Lung microvascular endothelial cell (primary cell): ENCODE measurements at places on chromosomes 4 and X. TPM values are rescaled to one million over a fixed set of nuclear protein-coding genes. Genes with fewer than 3 reads are reported as not detected.

The LGI2 gene
- not detected in 2 replicates for total RNA-seq

GRCh38 chr4:154958621-154959358, 177.7 kb downstream of the RBM46 start:
- no peak for DNase-seq

DNA sequence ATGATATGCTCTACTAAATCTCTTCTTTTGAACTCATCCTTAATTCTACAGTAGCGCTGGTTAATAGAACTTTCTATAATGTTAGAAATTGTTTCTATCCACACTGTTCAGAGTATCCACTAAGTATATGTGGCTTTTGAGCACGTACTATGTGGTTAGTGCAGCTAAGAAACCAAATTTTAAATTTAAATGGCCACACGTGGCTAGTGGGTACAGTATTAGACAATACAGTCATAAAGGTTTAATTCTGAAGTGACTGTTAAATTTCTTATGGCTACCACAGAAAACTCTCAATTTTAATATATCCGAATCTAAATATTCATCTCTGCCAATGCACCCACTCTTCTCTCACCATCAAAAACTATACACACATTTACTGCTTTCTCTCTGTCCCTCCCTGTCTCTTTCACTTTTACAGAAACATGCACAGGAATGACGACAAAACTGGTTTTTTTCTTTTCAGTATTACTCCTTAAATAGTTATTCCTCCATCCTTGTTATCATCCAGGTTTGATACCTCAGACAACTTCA, 583.9 kb downstream of the KCTD8 start:
- no peak for DNase-seq

GRCh38 chr4:145012841-145013240, 85.2 kb downstream of the ANAPC10 start:
- peak; percentile 99 for DNase-seq

The DCAF12L1 gene
- total RNA-seq: under 0.01 TPM in 1 of 2 replicates, not detected in the other

The CXCL3 gene
- 0.22 and 0.79 TPM in 2 replicates for total RNA-seq

The CT47B1 gene
- total RNA-seq: not detected in 2 replicates

DNA sequence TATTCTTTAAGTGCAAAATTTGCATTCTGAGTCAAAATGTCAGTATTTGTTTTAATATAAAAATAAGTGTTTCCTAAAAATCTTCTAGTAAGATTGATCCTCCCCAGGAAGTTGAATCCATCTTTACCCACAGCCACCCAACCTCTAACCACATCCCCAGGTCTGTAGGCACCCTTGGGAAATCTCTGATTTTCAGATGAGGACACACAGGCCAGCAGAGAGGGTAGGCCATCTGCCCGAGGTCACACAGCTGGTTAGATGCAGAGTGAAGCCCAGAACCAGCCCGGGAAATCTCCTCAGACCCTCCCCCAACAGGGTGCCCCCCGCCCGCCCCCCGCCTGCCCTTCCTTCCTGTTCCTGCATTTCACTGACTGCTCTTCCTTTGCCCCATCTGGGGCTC, 277.5 kb downstream of the FBXW7 start:
- DNase-seq: peak; percentile 8

The SPIN2A gene
- under 0.01 and 0.20 TPM in 2 replicates for total RNA-seq

The SLC26A1 gene
- total RNA-seq: under 0.01 and 0.20 TPM in 2 replicates
